ENCODE measurements at places on chromosomes 13 and 19.

GRCh38 chr19:42010245-42011126 is 16.5 kb upstream of the ATP1A3 start:
- DNase-seq: no peak

- DNase-seq: no peak
Observed at GRCh38 chr19:47729468-47729798, 15.9 kb upstream of the NOP53 start.

GRCh38 chr19:48991873-48992580 is 1.1 kb downstream of the GYS1 start:
- DNase-seq: peak; percentile 61

GRCh38 chr13:110265682-110266430 is 41.1 kb downstream of the COL4A1 start:
- no peak for DNase-seq

DNA sequence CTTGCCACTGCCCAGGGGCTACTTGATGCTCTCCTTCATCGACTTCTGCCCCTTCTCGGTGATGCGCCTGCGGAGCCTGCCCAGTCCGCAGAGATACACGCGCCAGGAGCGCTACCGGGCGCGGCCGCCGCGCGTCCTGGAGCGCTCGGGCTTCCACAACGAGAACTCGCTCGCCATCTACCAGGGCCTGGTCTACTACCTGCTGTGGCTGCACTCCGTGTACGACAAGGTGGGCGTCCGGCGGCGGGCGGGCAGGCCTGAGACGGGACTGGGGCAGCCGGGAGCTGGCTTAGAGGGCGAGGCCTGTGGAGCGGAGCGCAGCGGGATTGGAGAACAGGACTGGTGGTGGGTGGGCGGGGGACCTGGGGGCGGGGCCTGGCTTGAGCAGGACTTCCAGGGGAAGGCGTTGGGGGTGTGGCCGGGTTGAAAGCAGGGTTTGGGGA is 12.7 kb upstream of the PSMD8 start:
- DNase-seq: peak; percentile 88

DNA sequence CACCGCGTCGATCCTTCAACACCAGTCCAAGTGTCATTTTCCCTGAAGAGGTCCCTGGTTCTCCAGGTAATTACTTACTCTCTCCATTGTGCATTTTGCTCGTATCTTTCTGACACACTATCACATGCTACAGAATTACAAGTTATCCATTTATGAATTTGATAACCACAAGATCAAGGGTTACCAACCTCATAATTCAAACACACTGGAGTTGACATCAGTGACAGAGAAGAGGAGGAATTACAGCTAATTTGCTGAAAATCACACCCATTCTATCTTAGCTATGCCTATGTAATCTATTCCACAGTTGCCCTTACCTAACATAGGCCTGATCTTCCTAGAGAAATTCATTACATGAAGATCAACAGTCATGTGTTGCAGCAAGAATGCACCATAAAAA is 14.2 kb downstream of the ZC3H13 start:
- no peak for DNase-seq

- DNase-seq: no peak
Observed at GRCh38 chr13:65937251-65937650, 1292.9 kb downstream of the PCDH9 start.
